ENCODE measurements at places on chromosomes 11 and 22. TPM values are rescaled to one million over a fixed set of nuclear protein-coding genes. Genes with fewer than 3 reads are reported as not detected.

The TMEM132A gene
- total RNA-seq: 3.5 TPM

The SEPTIN3 gene
- 5.7 TPM for total RNA-seq

The UPB1 gene
- 0.12 TPM for total RNA-seq

The CD248 gene
- total RNA-seq: not detected

All from activated CD4-positive, alpha-beta T cell treated with anti-CD3 and anti-CD28 coated beads, Interleukin-2, amount 10 ng/mL, durations not matched to agents 24 days and 14 days (primary cell).